ENCODE measurements at places on chromosomes 1 and 21. TPM values are rescaled to one million over a fixed set of nuclear protein-coding genes. Genes with fewer than 3 reads are reported as not detected.

The ATP6V1G3 gene
- not detected for total RNA-seq

The PGLYRP4 gene
- total RNA-seq: not detected

The VASH2 gene
- total RNA-seq: 4.2 TPM

The FLG2 gene
- not detected for total RNA-seq

The S100A7A gene
- total RNA-seq: not detected

The CITED4 gene
- total RNA-seq: 44.1 TPM

The CACNA1S gene
- 0.01 TPM for total RNA-seq

The GSTM1 gene
- total RNA-seq: not detected

The NES gene
- total RNA-seq: 1.8 TPM

The PDZK1IP1 gene
- total RNA-seq: 7.9 TPM

The KRTAP19-1 gene
- total RNA-seq: not detected

The RAP1GAP gene
- 13.8 TPM for total RNA-seq

The B3GALT5 gene
- total RNA-seq: 0.32 TPM

The FCMR gene
- 4.4 TPM for total RNA-seq

The CFHR2 gene
- not detected for total RNA-seq

The PTPN14 gene
- 10.4 TPM for total RNA-seq

The ZNF678 gene
- total RNA-seq: 1.5 TPM

The SYNC gene
- 10.8 TPM for total RNA-seq

The PTCH2 gene
- 0.08 TPM for total RNA-seq

The SHISAL2A gene
- not detected for total RNA-seq

The RAB7B gene
- total RNA-seq: 1.8 TPM

The MCL1 gene
- 158 TPM for total RNA-seq

The TMEM50A gene
- 72.2 TPM for total RNA-seq

The CTTNBP2NL gene
- 7.9 TPM for total RNA-seq

The AVPR1B gene
- not detected for total RNA-seq

The FAM163A gene
- total RNA-seq: not detected

The NCDN gene
- total RNA-seq: 16.2 TPM

The C1orf159 gene
- total RNA-seq: 12.5 TPM

The HOOK1 gene
- 0.39 TPM for total RNA-seq

The CTSE gene
- not detected for total RNA-seq

The DARS2 gene
- 47.4 TPM for total RNA-seq

The DYRK3 gene
- 13.8 TPM for total RNA-seq

The PLA2G2C gene
- total RNA-seq: not detected

The ST6GALNAC5 gene
- total RNA-seq: not detected

The PRAMEF4 gene
- total RNA-seq: not detected

Data from A549 treated with DMSO at 1 μM for 4 hours (cell line).